Stomach (tissue), 19 donors: ENCODE measurements at places on chromosomes 4 and X. TPM values are rescaled to one million over a fixed set of nuclear protein-coding genes. Genes with fewer than 3 reads are reported as not detected.

The AFP gene
- not detected for total RNA-seq

The LEF1 gene
- 6.2 TPM for total RNA-seq

The ZFP42 gene
- not detected for total RNA-seq

The KIF4A gene
- 2.0 TPM for total RNA-seq

The EMCN gene
- 12.5 TPM for total RNA-seq
